HT-29 (cell line): ENCODE measurements at places on chromosomes 1 and 21. TPM values are rescaled to one million over a fixed set of nuclear protein-coding genes. Genes with fewer than 3 reads are reported as not detected.

GRCh38 chr1:39539252-39539790 lies 37.3 kb downstream of the PABPC4 start:
- DNase-seq, result peak; percentile 67

DNA sequence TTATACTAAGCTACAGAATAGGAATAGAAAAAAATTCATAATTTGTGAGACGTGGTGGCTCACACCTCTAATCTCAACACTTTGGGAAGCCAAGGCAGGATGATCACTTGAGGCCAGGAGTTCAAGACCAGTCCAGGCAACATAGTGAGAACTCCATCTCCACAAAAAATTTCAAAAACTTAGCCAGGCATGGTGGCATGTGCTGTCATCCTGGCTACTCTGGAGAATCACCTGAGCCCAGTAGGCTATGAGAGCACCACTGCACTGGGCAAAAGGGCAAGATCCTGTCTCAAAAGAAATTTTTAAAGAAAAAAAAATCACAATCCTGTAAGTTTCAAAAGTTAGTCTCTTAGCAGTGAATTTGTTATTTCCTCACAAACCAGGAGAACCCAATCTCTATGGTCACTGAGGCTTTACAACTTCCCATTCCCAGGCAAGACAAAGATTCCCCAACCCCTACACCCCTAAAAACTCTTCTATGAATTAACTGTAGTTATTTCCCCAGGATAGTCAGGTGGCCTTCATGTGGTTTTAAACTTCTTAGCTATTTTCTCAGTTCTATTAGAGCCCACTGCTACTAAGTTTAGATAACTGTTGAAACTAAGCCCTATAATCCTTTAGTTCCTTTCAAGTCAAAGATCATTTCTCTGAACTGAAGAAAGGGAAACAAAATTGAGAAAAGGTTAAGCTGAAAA lies 74.5 kb downstream of the FOXJ3 start:
- DNase-seq, result no peak

DNA sequence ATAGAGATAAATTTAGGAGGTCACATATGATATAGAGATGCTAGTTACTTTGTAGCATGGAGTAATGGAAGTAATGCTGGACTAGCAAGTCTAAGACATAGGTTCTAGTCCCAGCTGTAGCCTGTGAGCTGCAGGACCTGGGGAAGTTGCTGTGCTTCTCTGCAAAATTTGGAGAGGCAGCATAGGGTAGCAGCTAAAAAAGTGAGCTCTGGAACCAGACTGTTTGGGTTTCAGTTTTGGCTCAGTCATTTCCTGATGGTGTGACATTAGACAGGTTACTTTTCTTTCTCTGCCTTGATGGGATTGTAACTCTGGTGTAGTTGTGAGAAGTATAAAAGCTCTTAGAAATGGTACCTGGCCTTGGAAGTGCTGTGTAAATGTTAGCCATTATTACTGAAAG lies 3.3 kb downstream of the METTL13 start:
- no peak for DNase-seq

GRCh38 chr1:223331301-223331700 lies 32.7 kb downstream of the SUSD4 start:
- DNase-seq, result no peak

Gene TAL1
- not detected in 2 replicates for total RNA-seq

DNA sequence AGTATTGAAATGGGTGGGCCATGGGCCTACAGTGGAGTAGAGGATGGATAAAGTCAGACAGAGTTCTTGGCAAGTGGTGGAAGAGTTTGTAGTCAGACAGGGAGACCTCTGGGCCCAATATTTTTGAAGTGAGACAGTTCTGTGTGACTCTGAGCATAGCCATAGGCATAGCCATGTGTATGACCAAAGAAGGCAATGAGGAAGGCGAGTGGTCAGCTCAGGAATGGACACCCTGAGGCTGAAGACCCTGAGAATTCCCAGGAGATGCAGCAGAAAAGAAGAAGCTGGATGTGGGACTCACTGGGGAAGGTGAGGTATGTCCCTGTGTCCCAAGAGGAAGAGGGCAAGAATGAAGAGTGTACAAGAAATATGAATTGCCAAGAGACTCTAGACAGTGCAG lies 210.6 kb upstream of the IRF2BP2 start:
- DNase-seq, result no peak

DNA sequence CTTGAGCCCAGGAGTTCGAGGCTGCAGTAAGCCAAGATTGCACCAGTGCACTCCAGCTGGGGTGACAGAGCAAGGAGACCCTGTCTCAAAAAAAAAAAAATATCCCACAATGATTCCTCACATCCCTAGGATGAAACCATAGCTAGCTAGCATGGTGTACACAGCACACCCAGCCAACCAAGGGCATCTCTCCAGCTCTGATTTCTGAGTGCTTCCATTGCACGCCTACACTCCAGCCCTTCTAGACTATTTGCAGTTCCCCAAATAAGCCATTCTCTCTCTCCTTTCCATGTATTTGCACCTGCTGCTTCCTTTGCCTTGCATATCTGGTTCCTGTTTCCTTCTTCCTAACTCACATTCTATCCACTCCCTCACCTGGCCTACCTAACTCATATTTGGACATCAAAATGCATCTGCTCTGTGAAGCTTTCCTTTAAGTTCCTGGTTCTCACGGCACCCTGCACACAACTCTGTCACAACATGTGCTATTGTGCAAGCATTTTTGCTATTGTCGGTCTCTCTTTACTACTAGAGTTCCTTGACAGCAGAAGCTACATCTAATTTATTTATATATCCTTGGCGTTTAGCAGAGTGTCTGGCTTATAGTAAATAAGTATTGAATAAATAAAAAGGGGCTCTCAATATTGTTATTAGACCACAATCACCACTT lies 2.4 kb upstream of the ELAPOR1 start:
- no peak for DNase-seq

Gene NTMT2
- total RNA-seq, result not detected in 2 replicates

GRCh38 chr1:10698726-10699469 lies 97.5 kb downstream of the CASZ1 start:
- DNase-seq, result no peak

DNA sequence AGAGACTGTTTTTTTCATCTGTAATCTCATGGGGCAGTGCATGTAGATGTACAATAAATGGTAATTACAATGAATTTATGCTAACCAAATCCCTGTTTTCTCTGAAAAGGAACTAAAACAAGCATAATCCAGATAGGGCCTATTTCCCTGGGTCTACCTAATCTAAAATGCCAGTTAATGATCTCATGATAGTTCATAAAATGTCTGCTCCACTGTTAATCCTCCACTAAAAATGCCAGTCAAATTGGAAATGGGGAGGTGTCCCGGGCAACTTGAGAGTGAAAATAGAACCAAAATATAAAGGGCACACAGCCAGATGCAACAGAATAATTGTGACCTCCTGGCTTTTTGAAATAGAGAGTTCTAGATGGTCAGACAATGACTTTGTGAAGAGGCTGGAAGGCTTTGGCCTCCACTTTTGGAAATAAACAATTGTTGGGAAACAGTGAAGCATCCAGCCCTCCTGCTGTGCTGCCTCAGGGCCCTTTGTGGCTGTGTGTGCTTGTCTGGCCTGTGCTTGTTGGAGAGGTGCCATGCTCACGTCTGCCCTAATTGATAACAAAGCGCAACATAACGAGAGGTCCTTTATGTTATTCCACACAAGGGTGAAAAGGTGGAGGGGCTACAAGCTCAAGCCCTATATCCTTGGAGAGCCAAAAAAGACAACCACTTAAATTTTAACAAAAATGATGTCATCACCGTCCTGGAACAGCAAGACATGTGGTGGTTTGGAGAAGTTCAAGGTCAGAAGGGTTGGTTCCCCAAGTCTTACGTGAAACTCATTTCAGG lies 97.7 kb downstream of the ATP5PO start:
- DNase-seq, result no peak

DNA sequence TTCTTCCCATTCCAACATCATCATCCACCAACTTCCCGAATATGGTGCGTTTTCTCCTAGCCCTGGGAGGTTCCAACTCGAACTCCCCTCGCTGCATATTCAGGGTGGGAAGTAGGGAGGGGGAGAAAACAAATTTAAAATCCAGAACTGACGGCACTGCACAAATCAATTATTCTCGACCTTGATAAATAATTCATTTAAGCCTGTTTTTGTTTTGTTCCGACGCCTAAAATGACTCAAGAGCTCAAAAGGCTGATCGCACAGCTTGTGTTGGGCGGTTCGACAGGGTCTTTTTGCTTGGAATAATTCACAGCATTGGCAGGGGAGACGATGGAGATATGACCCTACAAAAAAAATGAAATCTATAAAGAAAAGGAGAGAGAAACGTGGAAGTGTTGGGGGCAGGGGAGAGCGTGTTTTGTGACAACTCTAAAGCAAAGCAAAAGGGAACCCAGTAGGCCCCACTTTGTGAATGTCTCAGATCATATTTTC lies 3.1 kb upstream of the BARHL2 start:
- DNase-seq, result no peak

DNA sequence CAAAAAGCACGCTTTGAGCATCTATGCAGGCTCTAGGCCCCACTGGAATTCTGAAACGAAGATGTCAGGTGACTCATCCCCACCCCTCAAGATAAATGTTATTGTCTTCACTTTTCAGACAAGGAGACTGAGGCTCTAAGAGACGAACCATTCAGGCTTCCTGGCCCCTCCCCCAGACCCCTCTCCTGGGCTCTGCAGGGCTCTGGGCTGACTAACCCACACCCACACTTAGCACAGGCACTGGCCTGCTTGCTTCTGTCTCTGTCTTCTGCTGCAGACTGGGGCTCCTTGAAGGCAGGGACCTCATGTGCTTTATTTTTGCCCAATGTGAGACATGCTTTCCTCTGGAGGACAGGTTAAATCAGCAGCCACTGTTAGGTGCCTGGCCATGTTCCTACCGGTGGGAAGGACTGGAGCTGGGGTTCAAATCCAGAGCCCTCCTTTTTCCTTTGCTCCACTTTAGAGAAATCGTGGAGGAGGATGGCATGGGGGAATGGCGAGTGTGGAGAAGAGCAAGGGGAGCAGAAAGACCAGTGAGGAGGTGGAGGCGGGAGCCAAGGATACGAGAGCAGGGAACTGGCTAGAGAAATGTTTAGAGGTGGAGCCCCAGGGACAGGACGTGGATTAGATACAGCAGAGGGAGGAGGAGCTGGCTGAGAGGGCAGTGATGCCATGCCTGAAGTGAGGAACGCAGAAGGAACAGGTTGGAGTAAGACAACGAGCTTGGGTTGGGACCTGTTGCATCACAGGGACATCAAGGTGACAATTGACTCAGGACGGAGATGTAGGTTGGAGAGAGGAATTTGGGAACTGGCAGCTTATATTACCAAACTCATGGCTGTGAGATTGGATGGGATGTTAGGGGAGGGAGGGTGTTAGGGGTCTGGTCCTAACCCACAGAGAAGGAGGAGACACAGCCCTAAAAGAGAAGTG lies 1.7 kb downstream of the TMEM125 start:
- DNase-seq, result no peak

- no peak for DNase-seq
Observed at GRCh38 chr1:17582124-17582774, 42.8 kb downstream of the ARHGEF10L start.

DNA sequence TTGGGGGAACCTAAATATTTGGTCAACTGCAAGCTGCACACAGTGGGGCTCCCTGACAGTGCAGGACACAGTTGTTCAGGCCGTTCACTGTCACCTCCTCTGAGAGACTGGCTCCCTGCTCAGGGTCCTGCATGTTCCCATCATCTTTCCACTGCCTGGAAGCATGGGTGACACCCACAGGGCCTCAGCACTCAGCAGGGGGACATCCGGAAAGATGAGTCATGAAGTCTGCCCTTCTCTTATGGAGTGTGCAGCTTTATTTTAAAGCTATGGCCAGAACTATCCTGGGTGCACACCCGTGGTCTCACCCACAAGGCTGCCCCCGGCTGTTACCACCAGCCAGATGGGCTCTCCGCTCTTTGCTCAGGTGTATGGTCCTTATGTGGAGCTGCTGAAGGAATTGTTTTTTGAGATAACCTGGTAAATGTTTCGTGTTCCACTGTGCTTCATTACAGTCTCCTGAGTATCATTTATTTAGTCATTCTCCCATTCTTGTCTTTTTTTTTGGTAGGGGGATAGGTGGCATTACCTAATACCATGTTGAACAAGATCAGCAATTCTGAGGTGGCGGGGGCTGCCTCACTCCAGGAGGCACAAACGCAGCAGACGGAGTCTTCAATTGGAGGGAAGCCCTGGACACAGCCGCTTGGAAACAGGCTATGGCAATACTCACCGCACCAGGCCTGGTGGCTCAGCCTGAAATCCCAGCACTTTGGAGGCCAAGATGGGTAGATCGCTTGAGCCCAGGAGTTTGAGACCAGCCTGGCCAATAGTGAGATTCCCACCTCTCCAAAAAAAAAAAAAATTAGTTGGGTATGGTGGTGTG lies 14.3 kb downstream of the TRIM11 start:
- DNase-seq, result no peak

DNA sequence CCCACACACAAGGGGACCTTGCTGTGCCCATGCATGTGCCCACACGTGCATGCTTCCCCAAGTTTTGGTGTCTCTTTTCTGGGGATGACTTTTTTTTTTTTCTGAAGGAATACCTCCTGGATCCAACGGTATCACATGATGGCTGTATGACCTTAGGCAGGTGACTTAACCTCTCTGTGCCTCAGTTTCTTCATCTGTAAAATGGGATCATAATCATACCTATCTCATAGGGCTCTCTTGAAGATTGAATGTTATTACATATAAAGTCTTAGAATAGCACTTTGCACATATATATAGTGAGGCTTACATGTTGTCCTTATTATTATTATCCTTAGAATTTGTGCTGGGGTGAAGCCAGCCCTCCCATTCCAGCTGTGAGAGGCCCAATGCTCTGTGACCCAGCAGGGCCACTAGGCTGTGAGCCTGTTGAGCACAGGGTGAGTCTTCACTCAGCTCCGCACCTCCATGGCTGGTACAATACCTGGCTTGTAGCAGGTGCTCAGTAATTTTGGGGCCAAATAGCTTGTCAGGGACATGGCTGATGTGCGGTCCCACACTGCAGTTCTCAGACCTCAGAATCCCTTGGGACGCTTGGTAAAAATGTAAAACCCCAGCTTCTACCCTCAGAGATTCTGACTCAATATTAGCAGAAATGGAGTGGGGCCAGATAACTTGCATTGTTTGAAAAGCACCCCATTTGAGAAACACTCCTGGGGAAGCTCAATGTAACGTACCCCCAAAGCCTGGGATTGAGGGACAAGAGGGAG lies 20.6 kb downstream of the STUM start:
- DNase-seq, result no peak

- DNase-seq, result no peak
Observed at GRCh38 chr1:185074307-185074706, 28.9 kb downstream of the RNF2 start.

Gene RHCE
- total RNA-seq, result not detected in 2 replicates

- DNase-seq, result no peak
Observed at GRCh38 chr1:24351918-24352627, 32.9 kb downstream of the GRHL3 start.

DNA sequence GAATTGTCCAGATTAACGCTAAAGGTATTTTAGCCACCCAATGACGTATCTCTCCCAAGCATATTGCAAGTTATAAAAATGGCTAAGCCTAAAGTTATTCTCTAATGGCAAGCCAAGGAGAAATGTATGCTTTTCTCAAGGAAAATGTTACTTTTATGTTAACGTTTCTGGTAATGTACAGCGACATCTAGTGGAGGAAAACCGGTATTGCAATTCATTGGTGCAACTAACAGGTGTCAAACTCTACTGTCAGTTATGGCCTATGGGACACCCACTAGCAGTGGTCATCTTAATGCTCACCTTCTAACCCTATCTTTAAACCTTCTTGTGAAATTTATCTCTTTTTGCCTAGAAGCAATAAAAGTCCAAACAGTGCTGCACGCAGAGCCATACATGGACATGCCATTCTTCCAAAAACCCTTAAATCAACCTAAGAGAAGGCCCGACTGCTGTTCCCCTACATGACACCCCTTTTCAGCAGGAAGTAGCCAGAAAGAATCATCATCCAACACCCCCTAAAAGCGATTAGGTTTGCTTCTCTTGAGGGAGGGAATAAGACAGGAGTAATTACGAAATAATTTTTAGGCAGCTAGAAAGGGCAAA lies 68.7 kb upstream of the LRIF1 start:
- DNase-seq, result peak; percentile 65
